Daoy (cell line): ENCODE measurements at places on chromosomes 16 and 17. TPM values are rescaled to one million over a fixed set of nuclear protein-coding genes. Genes with fewer than 3 reads are reported as not detected.

DNA sequence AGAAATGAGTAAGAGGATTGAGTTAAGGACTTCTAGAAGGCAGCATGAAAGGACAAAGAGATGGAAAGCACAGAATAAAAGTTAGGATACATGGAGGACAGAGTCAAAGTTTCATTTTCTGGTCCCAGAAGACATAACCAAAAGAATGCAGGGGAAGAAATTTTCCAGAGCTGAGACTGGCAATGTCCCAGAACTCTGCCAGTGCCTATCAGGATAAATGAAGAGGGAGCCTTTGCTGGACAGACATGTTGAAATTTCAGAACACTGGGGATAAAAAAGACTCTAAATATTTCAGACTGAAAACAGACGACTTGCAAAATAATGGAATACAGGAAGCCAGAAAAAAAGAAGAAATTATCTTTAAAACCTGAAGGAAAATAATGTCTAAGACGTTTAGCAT, 55.7 kb downstream of the NT5M start:
- no peak for DNase-seq

- DNase-seq: peak; percentile 40
Observed at GRCh38 chr16:14302399-14303181, 231.5 kb downstream of the MRTFB start.

DNA sequence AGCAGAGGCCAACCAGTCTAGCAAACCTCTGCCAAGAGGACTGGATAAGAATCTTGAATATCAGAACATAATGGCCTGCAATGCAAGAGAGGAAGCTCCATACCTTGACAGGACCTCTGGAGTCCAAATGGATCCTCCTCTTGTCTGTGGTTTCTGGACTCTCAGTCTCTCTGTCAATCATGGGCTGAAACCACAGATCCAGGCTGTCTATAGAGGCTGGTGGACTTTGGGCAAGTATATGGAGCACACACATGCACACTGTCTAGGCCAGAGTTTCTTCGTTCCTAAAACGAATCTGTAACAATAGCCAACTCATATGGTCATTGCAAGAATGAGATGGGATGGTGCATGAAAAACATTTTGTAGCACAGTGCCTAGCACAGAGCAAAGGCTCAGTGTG, 37.7 kb downstream of the NLRC5 start:
- DNase-seq: no peak

TMIGD1 gene
- not detected in 2 replicates for total RNA-seq

LHX1 gene
- 8.6 and 17.1 TPM in 2 replicates for total RNA-seq

EVPLL gene
- total RNA-seq: not detected in 2 replicates

GRCh38 chr17:82287868-82288801, 14.6 kb upstream of the CSNK1D start:
- DNase-seq: peak; percentile 85

DNA sequence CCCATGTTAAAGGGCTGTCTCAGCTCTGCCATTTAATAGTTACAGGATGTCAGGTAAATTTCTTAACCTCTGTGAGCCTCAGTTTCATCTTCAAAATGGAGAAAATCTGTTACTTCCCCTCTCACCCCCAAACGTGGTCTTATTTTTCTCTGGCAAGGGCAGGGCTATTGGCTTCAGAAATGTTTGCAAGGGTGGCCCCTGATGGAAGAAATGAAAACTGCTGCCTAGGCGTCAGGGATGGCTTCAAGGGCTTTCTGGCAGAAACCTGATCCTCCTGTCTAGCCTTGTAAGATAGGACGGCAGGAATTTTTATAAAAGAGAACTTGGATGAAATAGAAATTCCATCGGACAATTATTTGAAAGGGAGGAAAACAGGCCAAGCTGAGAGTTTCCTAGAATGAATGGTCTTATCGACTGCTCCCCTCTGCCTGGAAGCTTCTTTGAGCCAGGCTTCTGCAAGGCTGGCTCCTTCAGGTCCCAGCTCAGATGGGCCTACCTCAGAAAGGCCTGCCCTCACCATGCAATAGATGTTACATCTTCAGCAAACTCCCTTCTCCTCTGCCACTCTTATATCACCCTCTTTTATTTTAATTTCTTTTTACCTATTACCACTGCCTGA, 43.0 kb upstream of the TANGO6 start:
- peak; percentile 72 for DNase-seq

GRCh38 chr16:69199382-69199781, 12.4 kb downstream of the SNTB2 start:
- DNase-seq: no peak

MYO15A gene
- total RNA-seq: 0.15 TPM in 1 of 2 replicates, not detected in the other

GRCh38 chr17:30236766-30237165, 1.3 kb upstream of the SLC6A4 start:
- peak; percentile 57 for DNase-seq

ASGR1 gene
- 0.29 and 1.2 TPM in 2 replicates for total RNA-seq

LGALS9C gene
- total RNA-seq: not detected in 2 replicates

DNA sequence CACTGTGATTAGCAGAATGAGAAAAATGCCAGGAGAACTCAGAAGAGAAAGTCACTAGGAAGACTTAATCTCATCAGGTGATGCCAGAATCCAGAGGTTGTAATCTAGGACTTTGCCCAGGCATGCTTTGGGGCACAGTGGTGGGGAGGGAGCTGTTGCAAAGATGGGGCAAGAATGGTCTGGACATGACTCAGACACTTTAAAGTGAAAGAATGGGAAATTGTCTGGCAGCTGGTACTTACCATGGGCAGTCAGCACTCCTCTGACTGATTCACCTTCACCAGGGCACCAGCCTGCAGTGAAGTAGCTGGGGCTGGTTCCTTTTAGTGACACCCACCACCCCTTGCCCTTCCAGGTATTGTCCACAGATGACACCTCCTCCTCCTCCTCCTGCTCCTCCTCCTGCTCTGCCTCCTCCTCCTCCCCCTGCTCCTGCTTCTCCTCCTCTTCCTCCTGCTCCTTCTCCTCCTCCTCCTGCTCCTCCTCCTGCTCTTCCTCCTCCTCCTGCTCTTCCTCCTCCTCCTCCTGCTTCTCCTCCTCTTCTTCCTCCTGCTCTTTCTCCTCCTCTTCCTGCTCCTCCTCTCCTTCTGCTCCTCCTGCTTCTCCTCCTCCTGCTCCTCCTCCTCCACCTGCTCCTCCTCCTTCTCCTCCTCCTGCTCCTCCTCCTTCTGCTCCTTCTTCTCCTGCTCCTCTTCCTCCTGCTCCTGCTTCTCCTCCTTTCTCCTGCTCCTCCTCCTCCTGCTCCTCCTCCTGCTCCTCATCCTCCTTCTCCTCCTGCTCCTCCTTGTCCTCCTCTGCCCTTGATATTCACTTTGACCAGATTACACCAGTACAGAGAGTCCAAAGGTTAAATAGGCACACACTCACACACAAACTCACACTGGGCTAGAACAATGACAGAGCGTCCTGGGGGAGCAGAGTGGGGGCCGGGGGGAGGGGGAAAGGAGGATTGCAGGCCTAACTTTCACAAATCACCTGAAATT, at the start of gene CHD9NB:
Gene CHD9NB (minus strand): TSS at position 379 of the 983 bp plus-strand sequence. CDS start 8,739 bp downstream, outside the sequence.
- DNase-seq: peak; percentile 69

- peak; percentile 57 for DNase-seq
Observed at GRCh38 chr17:27817731-27818130, 17.4 kb upstream of the NOS2 start.

DNA sequence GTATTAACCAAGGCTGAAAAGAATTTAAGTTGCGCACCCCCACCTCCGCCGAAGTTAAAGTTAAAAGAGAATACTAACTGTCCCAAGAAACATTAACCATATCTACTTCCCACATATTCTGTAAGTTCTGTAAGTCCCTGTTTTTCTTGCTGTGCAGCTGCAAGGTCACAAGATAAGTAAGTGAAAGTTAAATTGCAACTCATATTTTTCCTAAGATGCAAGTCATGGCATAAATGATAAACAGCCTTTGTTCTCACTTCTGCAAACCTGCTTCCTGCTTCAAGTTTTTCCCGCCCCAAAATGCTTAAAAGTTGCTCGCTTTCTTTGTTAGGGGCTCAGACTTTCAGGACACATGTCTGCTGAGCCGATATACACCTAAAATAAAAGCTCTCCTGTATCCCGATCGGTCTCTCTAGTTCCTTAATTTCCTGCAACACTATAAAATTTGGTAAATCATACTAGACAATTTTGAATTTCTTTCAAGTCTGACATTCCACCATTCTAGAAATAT, 32.6 kb upstream of the ABCA9 start:
- no peak for DNase-seq

RHBDL1 gene
- 0.11 and 1.5 TPM in 2 replicates for total RNA-seq

- no peak for DNase-seq
Observed at GRCh38 chr16:66746682-66747081, 4.7 kb downstream of the DYNC1LI2 start.

- DNase-seq: peak; percentile 37
Observed at GRCh38 chr16:15765880-15766279, 90.9 kb downstream of the MYH11 start.

TMEM100 gene
- 0.06 TPM in 1 of 2 replicates, not detected in the other for total RNA-seq

DNA sequence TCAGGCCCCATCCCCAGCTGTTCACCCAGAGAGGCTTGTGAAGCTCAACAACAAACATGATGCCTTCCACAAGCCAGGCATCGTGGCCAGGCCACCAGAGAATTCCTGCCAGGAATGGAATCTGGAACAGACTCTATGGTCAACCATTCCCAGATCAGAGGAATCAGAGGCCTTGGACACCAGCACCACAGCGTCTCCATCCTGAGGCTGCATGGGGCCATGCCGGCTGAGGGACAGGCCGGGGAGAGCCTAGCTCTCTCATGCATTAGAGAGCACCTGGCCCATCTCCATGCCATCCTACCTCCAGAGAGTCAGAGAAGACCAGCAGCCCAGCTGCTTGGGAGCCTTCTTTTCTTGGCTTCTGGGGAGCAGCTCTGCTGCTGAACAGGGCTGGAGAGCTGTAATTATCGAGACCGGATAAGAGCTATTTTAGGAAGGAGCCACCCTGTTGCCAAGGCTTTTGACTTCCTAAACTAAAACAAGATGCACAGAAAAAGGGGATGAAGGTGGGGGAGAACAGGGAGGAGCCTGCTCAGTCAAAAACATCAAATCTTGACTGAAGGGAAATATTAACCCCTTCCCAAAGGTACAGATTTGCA, 24.5 kb upstream of the MTMR4 start:
- DNase-seq: no peak

DNA sequence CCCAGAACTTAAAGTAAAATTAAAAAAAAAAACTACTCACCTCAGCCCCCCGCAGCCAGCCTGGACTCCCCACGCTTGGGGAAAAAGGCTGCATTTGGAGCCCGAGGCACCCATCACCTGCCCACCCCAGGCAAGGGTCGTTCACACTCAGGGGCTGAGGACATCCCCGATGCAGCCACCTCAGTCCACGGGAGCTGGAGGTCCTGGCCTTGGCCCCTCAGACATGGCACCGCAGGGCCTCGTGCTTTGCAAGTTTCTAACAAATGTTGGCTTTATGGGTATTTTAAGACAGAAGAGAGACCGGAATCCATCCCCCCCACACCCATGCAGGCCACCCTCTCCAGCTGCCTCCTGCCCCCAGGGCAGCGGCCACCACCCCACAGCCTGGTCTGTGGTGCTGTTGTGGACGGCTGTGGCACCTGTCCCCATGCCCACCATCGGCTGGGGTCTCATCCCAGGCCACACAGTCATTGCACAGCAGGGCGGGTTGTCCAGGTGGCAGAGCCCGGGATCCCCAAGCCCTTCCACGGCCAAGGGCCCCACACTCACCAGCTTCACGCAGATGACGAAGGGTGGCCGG, 116.4 kb upstream of the ZNF750 start:
- no peak for DNase-seq

- DNase-seq: no peak
Observed at GRCh38 chr17:44272321-44272951, 4.5 kb upstream of the SLC4A1 start.

DNA sequence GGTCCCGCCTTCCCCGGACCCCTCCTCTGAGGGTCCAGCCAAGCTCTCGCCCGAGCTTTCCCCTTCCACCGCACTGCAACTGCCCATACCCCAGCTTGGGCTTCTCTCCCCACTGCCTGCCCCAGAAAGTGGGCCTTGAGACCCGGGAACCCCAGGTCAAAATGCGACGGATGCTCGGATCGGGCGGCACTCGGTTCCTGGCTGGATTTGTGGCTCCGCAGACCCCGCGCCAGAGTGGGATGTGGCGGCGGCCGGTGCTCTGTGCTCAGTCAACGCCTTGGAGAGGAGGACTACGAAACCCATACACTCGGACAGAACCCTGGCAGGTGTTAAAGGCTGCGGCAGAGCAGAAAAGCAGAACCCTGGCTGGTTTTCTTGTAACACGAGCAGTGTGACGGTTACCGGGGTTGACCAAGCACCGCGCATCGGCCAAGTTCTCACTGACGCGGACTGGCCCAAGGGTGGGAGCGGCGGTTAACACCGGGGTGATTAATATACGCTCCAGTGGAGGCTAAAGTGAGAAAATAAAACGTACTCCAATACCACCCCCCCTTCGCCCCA, 885 bp upstream of the SLFN13 start:
- DNase-seq: no peak

TEKT5 gene
- not detected in 2 replicates for total RNA-seq

GRCh38 chr17:66468241-66469087, 166.1 kb downstream of the PRKCA start:
- DNase-seq: peak; percentile 39

- no peak for DNase-seq
Observed at GRCh38 chr17:49839455-49839854, 8.4 kb downstream of the TAC4 start.

DNA sequence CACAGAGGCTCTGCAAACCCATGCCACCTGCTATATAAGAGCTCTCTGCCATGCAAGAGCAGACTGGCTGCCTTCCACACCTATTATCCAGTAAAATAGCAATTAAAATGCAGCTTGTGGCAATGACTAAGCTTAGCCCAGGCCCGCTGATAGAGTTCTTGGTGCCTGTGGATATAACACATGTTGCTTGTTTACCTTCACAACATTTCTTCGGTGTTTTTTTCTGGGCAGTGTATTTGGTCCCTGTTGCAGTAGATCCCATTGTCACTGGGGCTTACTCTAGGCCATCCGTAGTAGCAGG, 63.5 kb downstream of the SPECC1 start:
- no peak for DNase-seq

- no peak for DNase-seq
Observed at GRCh38 chr17:36000732-36001109, 632 bp downstream of the CCL15 start.

- no peak for DNase-seq
Observed at GRCh38 chr16:31110106-31111034, 2.2 kb downstream of the BCKDK start.

DNA sequence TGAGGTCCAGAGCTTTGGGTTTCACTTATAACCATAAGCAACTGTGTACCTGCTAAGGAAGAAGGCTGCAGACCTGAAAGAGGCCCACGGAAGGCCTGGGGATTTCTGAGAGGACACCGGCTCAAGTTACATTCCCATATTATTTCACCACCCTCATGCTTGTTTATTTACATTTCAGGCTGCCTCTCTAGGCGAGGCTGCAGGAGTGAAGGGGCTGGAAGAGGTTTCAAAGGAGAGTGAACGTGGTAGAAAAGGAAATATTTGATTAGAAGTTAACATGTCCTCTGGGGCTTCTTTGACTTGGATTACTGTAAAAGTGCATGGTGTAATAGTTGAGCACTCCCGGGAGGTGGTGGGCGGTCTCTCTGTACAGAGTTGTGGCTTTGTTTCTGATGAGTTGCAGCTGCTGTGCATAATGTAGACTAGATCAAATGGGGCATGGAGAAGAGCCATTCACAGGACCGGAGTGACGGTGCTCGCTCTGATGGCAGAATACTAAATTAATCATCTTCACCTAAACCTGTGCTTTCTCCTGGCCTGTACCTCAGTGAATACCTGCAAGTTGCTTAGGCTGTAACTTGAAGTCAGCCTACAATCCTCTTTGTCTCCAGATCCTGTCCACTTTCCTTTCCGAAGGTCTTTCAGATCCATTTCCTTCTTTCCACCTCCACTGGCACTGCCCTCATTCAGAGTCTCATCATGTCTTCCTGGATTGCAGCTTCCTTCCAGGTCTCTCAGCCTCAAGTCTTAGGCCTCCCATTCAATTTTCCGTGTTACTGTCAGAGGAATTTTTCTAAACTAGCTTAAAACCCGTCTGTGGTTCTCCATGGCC, 1.9 kb upstream of the CPD start:
- peak; percentile 81 for DNase-seq
